ENCODE measurements at places on chromosomes 7 and 10. TPM values are rescaled to one million over a fixed set of nuclear protein-coding genes. Genes with fewer than 3 reads are reported as not detected.

Gene AKR1C4
- total RNA-seq: not detected

Gene MACC1
- not detected for total RNA-seq

Gene GOLGA7B
- total RNA-seq: 5.1 TPM

Gene CCL24
- not detected for total RNA-seq

Gene ANKRD1
- 30.7 TPM for total RNA-seq

Gene INMT
- total RNA-seq: not detected

Gene TBXAS1
- total RNA-seq: 48.6 TPM

Gene TMEM270
- not detected for total RNA-seq

Gene MYL7
- total RNA-seq: not detected

Gene CYP26C1
- total RNA-seq: not detected

GRCh38 chr10:122640921-122641320 is 58.7 kb downstream of the C10orf120 start:
- no peak for DNase-seq

DNA sequence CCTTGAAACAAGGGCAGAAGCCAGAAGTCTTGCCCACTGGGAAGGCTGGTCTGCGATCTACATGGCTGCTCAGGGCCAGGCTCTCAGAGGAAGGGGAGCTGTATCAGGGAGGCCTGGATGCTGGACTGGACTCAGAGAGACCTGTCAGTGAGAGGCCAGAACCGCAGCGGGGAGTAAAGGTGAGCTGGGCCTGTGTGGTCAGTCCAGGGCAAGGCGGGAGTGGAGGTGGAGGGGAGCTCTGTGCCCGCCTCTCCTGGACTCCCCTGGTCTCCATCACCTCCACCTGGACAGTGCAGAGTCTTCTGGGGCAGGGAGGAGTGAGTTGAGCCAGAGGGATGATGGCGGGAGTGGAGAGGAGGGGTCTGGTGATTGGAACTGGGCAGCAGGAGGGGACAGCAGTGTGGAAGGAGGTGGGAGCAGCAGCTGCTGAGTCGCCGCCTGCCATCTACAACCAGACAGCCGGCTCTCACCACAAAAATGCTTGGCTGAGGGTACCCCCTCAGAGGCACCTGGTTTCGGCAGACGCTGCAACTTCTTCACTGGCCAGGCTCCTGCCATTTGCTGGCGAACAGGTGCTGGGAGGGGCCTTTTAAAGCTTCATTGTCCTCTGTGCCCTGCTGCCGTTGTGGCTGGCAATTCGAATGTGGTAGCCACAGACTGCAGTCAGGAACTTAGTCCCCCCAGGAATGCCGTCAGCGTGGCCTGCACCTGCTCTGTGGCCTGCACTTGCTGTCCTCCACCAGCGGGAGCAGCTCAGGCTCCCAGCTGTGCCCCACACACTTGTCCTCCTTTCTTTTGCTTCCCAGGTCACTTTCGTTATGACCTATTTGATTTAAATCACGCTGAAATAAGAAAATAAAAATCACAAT is 3.5 kb downstream of the RASSF4 start:
- DNase-seq: no peak

DNA sequence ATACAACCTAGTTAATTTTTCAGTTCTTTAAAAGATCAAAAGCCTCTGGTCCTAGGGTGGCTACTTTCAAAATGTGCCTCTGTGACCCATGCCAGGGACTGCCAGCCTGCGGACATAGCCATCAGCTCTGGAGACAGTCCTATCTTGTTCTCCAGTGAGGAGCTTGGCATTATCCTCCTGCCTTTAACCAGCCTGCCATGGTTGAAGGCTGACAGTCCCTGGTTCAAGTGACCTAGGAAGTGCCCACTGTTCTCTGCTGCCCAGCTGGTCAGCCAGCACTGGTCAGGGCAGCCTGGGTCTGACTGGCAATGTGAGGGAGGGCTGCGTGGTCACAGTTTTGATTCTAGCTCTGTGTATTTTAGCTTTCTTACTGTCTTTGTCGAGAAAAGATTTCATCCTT is 18.1 kb upstream of the ARHGAP22 start:
- no peak for DNase-seq

- no peak for DNase-seq
These were observed 10.2 kb downstream of the GHRHR start for GRCh38 chr7:30973791-30974604.

GRCh38 chr10:131980761-131981428 is 828 bp downstream of the BNIP3 start:
- no peak for DNase-seq

GRCh38 chr10:109647627-109648026 is 275.7 kb downstream of the XPNPEP1 start:
- DNase-seq: no peak

DNA sequence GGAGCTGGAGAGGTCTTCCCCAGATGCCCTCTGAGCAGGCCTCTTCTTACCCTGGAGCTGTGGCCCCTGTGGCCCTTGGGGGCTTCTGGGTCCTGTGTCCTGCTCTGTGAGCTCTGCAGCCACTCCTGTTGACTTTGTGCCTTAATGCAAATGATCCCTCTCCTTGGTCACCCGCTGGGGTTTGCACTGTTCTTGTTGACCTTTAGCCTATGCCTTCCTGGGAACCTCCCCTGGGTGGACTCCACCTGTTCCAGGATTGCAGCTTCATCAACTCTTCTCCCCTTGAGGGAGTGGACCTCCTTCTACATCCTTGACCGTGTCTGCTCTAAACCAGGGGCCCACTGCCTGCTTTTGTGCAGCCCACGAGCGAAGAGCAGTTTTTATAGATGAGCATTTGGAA is 58.6 kb upstream of the CTBP2 start:
- DNase-seq: no peak

- DNase-seq: no peak
These were observed 322.4 kb downstream of the PCDH15 start for GRCh38 chr10:54478601-54479000.

- peak; percentile 99 for DNase-seq
These were observed 87.2 kb upstream of the DUSP5 start for GRCh38 chr10:110410329-110411046.

DNA sequence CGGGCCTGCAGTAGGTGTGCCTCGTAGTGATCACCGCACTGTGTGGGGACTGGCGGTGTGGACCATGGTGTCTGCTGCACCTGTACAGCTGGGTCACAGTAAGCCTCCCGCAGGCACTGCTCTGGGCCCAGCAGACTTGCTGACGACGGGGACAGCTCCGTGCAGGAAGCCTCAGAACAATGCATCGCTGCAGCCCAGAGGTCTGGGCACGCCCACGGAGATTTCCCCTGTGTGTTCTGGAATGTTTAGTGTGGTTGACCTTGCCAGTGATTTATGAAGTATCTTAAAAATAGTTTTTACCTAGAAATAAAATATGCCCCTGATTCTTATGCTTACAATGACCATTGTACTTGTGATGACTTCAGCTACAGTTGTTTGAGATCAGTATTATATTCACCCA is 59.1 kb upstream of the ZNF32 start:
- DNase-seq: no peak

- DNase-seq: no peak
These were observed 13.7 kb upstream of the DNTT start for GRCh38 chr10:96290368-96291133.

GRCh38 chr7:17183630-17184328 is 114.7 kb upstream of the AHR start:
- no peak for DNase-seq

DNA sequence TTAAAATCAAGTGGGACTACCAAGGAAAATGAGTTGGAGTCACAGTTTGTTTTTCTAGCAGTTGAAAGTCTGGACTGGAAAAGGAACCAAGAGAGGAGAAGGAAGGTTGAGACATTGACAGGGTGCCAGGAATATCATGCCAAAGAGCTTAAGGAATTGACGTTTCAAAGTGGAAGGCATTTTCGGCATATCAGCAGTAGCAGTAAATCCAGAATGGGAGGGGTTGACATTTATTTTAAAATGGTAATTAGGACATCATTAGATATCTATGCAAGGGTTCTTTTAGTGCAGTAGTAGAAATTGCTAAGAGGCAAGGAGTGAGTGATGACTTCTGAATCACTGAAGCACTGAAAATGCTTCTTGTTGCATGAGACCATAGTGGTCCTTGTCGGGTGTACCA is 335.9 kb upstream of the PLXDC2 start:
- no peak for DNase-seq

DNA sequence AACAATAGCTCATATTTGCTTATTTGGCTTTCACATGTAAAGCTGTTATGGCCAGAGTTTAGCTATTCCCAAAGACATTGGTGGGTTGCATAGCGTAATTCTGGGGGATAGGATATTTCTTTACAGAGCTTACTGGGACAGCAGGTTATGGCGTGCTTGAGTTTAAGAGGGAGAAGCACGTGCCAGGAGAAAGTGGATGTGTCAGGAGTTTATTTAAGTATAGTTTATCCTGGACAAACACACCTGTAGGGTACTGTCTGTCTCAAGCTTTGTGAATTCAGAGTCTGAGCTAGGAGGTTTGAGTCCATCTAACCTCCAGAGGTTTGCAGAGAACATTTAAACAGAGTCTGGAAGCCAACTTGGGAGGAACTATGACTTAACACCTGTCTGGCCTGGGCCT is 21.3 kb downstream of the GBF1 start:
- no peak for DNase-seq

- no peak for DNase-seq
These were observed 171.2 kb downstream of the ARHGAP12 start for GRCh38 chr10:31757386-31757791.

GRCh38 chr7:45065031-45065995 is 23.5 kb downstream of the NACAD start:
- no peak for DNase-seq

DNA sequence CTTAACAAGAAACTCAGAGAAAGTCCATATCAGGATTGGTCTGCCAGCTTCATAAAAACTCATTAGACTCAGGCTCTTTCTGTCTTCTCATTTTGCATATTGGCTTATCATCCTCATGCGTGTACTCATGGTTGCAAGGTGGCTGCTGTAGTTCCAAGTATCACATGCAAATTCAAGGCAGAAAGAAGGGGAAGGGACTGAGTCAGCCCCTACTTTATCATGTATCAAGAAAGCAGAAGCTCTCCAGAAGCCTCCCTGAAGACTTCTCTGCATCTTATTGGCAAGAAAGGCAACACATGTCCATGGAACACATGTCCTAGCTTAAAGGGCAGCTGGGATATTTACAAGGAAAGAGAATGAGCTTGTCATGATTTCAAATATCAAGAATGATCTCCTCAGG is 19.4 kb upstream of the EZH2 start:
- no peak for DNase-seq

DNA sequence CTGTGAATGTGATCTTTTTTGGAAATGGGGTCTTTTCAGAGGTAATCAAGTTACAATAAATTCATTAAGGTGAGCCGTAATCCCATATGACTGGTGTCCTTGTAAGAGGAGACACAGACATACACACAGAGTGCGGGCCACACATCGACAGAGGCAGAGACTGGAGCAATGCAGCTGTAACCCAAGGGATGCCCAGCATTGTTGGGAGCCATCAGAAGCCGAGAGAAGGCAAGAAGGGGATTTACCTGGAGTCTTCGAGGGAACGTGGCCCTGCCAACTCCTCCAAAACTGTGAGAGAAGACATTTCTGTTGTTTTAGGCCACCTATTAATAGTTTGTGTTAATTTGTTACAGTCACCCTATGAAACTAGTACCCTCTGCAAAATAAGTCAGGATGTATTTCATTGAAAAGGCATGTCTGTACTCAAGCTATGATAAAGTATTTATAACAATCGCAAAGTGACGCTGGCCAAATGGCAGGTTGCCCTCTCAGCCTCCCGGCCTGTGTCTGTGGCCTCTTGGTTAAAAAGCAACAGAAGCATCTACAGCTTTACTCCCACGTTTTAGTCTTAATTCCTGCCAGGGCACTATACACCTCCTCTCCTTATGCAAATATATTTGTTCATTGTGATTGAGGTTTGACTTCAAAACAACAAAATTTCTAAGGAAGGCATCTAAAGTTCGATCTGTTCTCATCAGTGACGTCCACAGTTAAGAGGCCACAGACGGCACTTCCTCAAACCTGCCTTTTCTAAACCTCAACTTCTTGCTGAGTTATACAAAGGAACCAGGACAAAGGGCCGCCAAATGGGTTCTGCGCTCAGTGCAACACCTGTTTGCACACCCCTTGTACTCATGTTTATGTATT is 46.8 kb downstream of the HIPK2 start:
- DNase-seq: no peak

- DNase-seq: no peak
These were observed 211.2 kb downstream of the GLI3 start for GRCh38 chr7:42025635-42026375.

GRCh38 chr10:119003572-119004289 is 25.8 kb upstream of the NANOS1 start:
- peak; percentile 47 for DNase-seq

GRCh38 chr10:1203216-1203615 is 147.0 kb downstream of the WDR37 start:
- no peak for DNase-seq

DNA sequence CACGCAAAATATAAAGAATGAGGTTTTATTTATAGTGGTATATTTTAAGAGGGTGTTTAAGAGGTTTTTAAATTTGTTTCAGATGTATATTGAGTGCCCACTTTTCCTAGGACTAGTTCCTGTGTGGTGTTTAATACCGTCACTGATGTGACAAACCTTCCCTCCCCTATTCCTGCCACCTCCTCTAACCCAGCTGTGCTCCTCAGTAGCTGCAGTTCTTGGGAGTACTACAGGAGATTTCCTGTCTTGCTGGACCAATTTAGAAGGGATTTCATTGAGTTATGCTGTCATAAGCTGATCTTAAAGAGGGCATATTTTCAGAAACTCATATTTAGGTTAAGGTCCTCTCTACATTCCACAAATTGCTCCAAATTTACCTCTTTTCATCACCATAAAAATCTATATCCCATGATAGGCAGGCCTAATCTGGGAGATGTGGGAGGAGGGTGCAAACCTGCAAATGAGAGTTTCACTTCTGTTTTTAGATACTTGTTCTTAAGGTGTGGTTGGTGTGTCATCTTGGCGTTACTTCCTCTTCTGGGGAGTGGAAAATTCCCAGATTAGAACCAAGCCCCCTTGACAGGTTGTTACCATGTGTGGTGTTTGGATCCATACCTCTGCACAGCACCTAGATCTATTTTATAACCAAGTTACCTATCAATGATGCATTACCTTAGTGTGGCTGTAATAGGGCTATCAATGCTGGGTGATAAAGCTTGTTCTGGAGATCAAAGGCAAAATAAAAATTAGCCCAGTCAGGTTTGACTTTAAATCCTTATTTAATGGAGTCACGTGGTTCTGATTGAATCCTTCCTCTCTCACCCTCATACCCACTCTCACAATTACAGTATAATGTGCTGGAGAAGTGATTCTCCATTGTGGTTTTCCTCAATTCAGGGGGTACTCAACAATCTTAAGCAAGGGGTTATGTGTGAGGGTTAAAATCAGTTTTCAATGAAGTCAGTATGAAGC is 141.1 kb downstream of the CDK14 start:
- DNase-seq: no peak

GRCh38 chr7:35781200-35781701 is 19.6 kb upstream of the SEPTIN7 start:
- no peak for DNase-seq
